ENCODE measurements at places on chromosomes 2 and 18.

GRCh38 chr2:1670636-1671035 is 73.7 kb downstream of the PXDN start:
- DNase-seq, result peak; percentile 29

DNA sequence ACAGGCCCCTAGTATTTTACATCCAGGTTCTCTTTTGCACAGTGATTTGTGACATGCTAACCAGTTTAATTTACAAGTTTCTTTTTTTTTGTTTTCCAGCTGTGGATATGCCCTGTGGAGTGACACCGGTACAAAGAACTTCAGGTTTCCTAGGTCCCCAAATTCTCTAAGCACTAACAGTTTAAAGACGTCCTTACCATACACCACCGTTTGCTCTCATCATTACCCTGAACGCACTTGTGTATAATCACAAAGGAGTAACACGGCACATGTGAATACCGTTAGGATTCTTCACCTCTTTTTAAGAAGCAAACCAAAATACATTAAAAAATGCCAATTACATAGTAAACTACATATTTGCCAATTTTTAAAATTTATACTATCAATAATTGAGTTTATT is 853 bp downstream of the LANCL1 start:
- no peak for DNase-seq

DNA sequence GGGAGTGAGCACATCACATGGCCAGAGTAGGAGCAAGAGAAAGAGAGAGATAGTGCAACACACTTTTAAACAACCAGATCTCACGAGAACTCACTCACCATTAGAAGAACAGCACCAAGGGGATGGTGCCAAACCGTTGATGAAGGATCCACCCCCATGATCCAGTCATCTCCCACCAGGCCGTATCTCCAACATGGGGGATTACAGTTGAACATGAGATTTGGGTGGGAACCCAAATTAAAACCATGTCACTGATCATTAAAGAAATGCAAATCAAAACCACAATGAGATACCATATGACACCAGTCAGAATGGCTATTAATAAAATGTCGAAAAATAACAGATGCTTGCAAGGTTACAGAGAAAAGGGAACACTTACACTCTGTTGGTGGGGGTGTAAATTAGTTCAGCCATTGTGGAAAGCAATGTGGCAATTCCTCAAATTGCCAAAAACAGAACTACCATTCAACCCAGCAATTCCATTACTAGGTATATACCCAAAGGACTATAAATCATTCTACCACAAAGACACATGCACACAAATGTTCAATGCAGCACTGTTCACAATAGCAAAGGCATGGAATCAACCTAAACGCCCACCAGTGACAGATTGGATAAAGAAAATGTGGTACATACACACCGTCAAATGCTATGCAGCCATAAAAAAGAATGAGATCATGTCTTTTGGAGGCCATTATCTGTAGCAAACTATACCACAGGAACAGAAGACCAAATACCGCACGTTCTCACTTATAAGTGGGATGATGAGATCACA is 137.1 kb downstream of the COL6A3 start:
- no peak for DNase-seq

GRCh38 chr2:113162173-113162572 is 11.6 kb upstream of the PSD4 start:
- peak; percentile 28 for DNase-seq

DNA sequence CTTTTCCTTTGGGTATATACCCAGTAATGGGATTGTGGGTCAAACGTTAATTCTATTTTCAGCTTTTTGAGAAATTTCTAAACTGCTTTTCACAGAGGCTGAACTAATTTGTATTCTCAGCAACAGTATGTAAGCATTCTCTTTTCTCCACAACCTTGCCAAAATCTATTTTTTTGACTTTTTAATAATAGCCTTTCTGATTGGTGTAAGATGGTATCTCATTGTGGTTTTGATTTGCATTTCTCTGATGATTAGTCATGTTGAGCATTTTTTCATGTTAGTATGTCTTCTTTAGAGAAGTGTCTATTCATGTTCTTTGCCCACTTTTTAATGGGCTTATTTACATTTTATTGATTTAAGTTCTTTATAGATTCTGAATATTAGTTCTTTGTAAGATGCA is 145.5 kb downstream of the TRABD2A start:
- DNase-seq, result no peak

DNA sequence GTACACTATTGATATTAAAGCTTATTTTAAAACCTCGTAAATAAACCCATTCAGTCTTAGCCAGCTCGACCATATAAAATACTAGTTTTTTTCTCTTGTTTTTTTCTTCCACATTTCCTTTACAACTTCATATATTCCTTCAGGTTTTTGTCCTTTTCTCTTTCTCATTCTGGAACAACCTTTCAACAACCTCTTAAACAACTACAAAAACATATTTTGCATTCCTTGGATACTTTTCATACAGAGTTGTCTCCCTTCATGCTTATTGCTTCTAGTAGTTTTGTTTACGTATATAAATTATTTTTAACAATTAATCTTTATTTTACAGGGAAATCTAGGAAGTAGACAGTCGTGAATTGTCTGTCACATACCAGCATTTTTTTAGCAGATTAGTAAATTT is 41.2 kb downstream of the COMMD1 start:
- DNase-seq, result no peak

DNA sequence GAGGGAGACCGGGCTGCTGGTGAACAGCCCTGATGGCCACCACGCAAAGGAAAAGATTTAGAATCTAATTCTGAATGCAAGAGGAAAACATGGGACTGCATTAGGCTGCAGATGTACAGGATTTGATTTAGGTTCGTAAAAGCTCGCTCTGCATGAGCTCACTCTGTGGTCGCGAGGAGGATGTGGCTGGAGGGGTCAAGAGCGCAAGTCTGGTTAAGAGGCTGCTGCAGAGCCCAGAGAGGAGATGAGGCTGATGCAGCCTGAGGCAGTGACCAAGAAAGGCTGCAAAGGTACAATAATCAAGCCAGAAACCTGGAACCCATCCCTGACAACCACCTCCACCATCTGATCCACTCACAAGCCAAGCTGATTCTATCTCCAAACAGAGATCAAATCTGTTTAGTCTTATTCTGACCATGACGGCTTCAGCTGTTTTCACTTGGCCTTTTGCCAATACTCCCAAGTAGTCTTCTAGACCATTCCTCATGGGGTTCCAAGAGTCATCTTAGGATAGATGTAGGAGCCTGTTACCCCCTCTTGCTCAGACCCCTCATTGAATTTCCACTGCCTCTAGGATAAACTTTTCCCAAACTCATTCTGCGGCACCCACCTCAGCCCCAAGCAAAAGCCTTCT is 58.9 kb upstream of the ARL4C start:
- no peak for DNase-seq

GRCh38 chr2:26509141-26509540 is 31.2 kb upstream of the OTOF start:
- DNase-seq, result no peak

DNA sequence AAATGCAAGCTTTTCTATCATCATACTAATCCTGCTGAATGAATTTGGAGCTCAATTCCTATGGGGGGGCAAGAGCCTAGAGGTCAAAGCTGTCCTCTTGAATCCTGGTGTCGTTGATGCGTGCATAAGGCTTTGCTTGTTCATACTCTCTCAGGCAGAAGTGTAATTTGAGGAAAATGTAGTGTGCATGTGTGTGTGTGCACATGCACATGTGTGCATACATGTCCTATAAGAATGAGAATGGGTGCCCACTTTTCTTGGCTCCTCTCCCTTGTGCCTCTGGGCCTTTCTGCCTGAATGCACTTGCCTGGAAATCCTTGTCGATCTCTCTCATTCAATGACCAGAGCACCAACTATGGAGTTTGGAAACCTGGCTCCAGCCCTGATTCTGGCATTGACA is 28.5 kb upstream of the C18orf32 start:
- no peak for DNase-seq

- no peak for DNase-seq
Measured at GRCh38 chr2:142395291-142395690, 264.5 kb upstream of the LRP1B start.

GRCh38 chr2:6667326-6667725 is 198.4 kb downstream of the CMPK2 start:
- DNase-seq, result no peak

- no peak for DNase-seq
Measured at GRCh38 chr18:4068552-4069158, 386.5 kb downstream of the DLGAP1 start.

- no peak for DNase-seq
Measured at GRCh38 chr2:145066856-145067548, 547.1 kb upstream of the ZEB2 start.

DNA sequence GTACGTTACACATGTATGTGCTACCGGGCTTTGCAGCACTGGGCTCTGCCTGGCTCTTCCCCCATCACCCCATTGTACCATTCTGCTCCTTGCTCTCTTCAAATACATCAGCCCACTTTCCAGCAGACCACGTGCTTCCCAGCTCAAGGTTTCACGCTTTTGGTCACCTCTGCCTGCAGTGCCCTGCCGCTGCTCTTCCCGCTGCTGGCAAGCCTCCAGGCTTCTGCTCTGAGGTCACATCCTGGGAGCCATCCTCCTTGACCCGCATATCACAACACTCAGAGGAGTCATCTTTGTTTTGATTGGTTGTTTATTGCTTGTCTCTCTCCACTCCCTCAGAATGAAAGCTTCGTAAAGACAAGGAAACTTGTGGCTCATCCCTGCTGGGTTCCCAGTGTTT is 34.1 kb downstream of the KIF5C start:
- no peak for DNase-seq

- no peak for DNase-seq
Measured at GRCh38 chr18:11533942-11534496, 75.4 kb upstream of the SLC35G4 start.

- no peak for DNase-seq
Measured at GRCh38 chr2:171347591-171348032, 86.2 kb downstream of the METTL8 start.

DNA sequence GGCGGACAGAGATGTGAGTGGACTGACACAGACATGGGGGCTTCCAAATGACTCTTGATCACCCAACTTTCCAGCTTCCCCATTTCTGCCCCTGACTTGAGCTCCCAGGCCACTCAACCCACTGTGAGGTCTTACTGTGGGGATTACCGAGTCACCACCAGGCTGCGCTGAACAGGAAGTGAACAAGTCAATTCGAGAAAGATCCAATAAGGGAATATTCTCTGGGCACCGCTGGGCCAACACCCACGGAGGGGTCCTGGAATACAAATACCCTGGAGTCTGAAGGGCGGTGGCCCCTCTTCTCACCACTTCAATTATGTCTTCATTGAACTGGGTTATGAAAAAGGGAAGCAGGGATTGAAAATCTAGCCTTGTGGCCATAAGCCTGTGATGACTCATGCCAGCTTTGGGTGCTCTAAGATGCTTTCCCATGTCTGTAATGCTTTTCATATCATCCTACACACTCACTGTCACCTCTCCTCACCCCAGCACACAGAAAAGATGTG is 37.7 kb downstream of the BCL11A start:
- DNase-seq, result no peak

DNA sequence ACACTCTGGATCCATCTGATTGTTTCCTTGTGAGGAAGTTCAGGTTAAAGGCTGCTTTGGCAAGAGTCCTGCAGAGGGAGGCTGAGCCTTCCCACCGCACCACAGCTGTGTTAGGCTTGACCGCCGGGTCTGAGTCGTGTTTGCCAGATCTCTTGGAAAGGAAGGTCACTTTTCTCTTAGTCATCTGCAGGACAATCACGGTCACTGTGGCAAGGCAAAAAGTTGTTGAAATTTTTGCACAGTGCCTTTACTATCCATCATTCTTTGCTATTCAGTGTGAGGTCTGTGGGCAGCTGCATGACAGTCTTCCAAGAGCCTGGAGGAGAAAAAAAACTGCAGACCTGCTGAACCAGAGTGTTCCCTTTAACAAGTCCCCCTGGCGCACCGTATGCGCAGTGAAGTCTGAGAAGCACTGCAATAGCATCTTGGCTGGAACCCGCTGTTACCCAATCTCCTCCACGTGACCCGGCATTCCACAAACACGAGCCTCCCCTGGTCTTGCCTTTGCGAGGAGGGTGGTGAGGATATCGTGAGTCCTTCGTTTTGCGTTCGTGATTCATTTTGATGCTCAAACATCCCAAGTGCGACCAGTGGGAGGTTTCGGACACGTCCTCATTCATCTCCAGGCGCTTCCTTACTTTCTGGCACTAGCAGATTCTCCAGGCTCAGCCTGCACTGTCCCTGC is 23.0 kb downstream of the BIN1 start:
- peak; percentile 93 for DNase-seq

DNA sequence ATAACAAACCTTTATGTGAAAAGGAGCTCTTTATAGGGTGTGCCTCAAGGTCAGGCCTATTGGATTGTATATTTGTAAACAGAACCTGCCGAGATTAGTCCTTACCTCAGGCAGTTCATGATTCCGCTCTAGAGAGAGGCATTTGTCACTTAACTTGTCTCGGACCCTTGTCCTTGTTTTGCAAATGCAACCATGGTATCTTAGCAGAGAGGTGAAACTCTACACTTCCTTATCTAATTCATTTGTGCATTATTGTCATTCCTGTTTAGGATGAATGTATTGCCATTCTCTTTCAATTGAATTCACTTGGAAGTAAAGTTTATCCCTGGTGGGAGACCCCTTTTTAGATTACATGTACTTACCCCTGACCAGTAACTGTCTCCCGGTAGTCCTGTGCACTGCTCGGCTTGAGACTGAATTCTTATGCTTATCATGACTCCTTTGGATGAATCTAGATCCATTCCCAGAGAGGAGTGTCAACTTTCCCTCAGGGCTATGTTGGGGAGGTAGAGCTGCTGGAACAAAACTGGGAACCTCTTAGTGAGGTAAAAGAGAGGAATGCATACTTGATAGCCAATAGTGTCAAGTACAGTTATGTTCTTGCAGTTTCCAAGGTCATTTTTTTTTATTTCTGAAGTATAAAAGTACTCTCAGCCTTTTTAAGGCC is 46.6 kb downstream of the SGPP2 start:
- no peak for DNase-seq

- no peak for DNase-seq
Measured at GRCh38 chr2:200725596-200725995, 86.1 kb upstream of the BZW1 start.

GRCh38 chr2:3414133-3414860 is 34.8 kb downstream of the TRAPPC12 start:
- DNase-seq, result no peak

- no peak for DNase-seq
Measured at GRCh38 chr2:53312721-53313120, 454.9 kb upstream of the CHAC2 start.

GRCh38 chr2:173252581-173252980 is 102.1 kb upstream of the CDCA7 start:
- no peak for DNase-seq

GRCh38 chr18:73164430-73164829 is 296.6 kb upstream of the NETO1 start:
- no peak for DNase-seq

DNA sequence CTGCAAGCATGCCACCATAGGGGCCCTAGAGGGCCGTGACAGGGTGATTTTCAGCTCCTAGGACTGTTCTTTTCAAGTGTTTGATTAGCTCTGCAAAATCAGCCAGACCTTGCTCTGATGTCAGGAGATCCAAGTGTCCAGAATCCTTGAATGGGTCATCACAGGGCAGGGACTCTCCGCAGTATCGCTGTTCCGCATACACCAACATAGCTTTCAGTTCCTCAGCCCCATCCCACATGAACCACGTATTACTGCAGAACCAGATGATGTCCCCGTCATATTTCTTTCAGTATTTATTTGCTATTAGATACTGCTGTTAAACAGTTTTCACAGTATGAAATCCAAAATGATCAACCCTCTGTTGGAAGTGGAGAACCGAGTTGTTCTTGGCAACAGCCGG is 46.6 kb upstream of the RFX8 start:
- DNase-seq, result no peak

- DNase-seq, result no peak
Measured at GRCh38 chr2:144256996-144257707, 262.8 kb downstream of the ZEB2 start.

Measured in posterior vena cava (tissue), 2 donors.